ENCODE measurements at places on chromosomes 11 and 22.
A peak's percentile ranks its signal among the peaks of the same experiment; 100 is the strongest.

GRCh38 chr22:32517488-32517887 is 42.9 kb downstream of the FBXO7 start:
- no peak for DNase-seq

DNA sequence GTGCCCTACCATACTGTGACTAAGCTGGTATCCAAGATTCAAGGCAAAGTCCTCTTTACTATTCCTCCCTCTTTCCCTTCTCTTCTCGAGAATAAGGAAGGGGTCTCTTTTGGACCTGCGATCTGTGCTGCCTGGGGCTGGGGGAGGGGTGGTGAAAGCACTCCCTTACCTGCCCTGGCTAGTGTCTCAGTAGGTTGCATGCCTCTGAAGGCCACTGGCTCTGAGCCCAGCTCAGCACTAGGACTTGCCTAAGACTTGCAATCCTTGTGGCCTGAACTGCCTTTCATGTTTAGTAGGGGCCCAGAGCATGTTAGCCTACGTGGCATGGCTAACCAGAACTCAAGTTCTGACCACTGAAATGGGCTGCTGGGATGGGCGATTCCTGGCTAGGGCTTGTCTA is 13.0 kb upstream of the REXO2 start:
- no peak for DNase-seq

DNA sequence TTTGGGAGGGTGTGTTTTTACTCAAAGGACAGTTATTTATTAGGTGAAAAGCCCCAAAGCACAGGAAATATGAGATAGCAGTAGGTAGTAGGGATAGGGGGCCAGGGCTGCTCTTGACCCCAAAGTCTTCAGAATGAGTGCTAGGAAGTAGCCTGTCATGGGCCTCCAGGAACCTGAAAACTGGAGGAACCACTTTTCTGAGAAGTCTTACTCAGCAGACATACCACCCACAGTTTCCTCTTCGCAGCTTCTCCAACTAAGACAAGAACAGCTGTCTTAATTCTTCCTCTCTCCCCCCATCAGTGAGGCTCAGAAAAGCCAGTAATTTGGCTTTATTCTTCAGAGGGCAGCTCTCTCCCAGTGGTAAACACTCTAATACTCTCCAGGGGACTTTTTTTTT is 84.0 kb upstream of the CTSC start:
- no peak for DNase-seq

- no peak for DNase-seq
Measured at GRCh38 chr11:88508759-88509581, 171.4 kb upstream of the CTSC start.

- DNase-seq, result no peak
Measured at GRCh38 chr11:73347067-73347466, 29.1 kb upstream of the RELT start.

DNA sequence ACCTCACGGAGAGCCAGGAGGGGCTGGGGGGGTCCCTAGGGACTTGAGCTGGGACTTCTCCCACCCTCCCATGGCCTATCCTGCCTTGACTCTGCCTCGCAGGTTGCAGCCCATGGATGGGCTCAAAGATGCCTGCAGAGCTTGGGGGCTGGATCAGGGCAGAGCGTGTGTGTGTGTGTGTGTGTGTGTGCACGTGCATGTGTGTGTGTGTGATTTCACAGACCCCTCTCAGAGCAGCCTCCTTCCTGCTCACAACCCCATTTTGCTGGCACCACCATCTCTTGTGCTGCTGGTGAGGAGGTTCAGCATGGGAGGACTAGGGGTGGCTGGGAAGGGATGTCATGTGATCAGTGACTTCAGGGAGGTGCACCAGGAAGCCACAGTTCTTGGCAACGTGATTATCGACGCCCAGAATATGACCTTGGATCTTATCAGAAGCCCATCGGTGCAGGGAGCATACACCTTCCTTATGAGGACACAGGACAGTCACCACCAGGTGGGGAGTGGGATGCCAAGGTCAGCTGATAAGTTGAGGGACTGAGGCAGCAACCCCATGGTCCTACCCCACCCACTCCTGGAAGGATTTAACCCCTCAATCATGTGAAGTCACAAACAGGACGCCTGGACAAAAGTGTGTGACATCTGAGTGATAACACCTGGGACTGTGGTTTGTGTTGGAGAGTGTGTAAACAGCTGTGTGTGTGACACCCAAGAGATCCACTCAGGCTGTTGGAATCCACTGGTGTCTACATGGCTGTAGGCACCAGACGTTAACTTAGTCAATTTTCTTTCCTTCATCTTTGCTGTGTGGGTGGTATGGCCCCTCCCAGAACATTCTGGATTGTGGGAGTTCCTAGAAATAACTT is 1.8 kb upstream of the NAALADL1 start:
- no peak for DNase-seq

- no peak for DNase-seq
Measured at GRCh38 chr22:29149841-29150555, 55.7 kb upstream of the EMID1 start.

- no peak for DNase-seq
Measured at GRCh38 chr22:32842486-32842885, 41.0 kb downstream of the TIMP3 start.

GRCh38 chr22:45540122-45540521 is 37.4 kb downstream of the FBLN1 start:
- DNase-seq, result no peak

- no peak for DNase-seq
Measured at GRCh38 chr11:45098929-45099328, 47.5 kb upstream of the PRDM11 start.

DNA sequence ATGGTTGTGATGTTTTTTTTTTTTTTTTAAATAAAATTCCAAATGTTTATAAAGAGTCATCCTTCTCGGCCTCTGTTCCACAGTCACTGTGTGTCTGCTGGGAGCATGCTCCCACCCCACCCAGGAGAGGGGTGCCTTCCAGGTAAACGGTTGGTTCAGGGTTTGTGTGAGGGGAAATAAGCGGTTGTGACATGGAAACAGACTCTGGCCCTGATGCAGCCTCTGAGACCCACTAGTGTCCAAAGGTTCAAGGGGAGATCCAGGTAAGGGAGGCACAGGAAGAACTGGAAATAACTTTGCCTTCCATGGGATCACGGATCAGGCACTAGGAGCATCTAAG is 6.0 kb upstream of the GAS2L1 start:
- DNase-seq, result no peak

DNA sequence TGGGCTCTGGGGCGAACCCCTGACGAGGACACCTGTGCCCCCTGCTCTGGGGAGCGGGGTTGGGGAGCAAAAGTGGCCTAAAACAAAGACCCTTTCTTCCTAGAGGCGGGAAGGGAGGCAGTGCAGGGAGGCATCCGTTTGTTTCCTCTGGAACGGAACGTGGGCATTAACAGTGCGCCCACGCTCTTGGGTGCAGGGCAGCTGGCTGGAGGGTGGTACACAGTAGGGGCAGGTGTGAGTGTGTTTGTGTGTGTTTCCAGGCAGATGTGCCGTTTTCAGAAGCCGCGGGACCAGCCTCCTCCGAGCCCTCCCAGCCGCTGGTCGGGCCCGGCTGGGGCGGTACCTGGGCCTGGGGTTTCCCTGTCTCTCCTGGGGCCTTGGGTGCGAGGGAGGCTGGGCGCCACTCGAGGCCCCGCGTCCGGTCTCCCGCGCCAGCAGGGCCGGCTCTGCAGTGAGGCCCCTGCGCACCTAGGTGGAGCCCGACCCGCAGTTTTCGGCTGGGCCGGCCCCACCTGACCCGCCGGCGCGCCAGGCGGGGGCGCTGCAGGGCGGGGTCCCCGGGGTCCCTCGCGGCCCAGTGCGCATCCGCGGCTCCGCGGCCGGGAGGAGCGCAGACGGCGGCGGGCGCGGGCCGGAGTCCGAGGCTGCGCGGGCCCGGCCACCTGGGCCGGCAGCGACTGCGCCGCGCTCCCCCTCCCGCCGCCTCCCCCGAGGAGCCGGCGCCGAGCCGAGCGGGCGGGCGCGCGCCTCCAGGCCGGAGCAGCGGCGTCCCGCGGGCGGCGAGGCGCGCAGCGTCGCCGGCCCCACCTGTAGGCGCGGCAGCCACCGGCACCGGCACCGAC is 1252.7 kb downstream of the BRD1 start:
- peak; percentile 55 for DNase-seq

DNA sequence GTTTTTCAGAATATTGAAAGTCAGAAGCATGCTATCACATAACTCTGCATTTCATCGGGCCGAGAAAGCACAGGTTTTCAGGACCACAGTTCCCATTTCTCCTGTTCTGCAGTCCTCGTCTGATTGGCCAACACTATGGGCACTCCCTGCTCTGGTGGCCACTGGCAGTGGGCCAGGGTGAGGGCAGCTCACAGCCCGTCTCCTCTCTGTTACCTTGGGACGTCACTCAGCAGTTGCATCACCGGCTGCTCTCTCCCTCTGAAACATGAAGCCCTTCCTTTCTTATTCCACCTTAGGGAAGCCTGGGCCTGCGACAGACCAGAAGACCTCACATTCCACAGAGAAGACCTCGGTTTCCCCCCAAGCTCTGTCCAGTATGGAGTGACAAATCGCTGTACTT is 11.4 kb upstream of the MICAL3 start:
- DNase-seq, result no peak

DNA sequence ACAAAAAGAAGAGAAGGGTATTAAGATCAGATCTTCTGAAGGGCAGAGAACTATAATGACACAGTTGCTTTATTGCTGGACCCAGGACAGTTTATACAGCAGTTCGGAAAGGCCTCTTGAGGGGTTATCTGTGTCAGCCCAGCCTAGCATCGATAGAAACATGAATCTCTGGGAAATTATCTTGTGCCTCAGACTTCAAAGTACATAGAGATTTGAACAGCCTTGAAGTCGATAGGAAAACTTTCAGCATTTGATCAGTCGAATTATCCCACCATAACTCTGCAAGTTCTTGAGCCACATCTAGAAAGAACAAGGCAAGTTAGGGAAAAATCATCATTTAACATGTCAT is 2.5 kb upstream of the LMO2 start:
- no peak for DNase-seq

DNA sequence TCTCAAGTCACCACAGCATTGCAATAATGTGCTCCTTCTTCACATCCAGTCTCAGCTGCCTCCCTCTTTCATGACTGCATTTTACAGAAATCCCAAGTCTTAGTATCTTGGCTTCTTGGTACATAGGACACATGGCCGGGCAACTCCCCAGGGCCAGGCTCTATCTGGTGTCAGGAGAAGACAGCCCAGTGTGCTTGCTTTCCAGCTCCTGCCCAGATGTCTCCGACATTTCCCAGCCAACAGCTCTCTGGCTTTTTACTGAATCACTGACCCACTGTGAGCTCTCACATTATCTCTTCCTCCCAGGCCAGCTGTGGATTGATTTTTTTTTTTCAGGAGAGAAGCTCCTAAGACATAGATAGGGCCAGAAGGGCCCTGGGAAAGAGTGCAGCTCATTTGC is 346.0 kb upstream of the C11orf87 start:
- no peak for DNase-seq

DNA sequence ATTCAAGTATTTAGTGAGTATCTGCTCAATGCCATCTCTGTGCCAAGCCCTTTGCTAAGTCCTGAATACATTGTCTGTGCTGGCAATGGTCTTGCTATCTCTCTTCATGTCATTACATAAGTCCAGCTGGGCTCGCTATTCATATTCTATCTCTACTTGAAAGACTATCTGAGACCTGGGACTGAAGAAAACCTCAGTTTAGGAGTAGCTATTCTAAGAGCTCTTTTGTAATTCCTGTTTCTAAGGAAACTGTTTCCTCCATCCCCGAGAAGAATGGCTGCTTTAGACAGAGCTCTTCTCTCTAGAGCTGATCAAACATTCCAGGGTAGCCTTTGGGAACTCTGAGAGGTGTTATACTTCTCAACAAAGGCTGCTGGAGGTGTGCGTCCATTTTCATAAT is 33.0 kb downstream of the SLC17A6 start:
- peak; percentile 51 for DNase-seq

GRCh38 chr11:127472505-127472904 is 471.9 kb upstream of the KIRREL3 start:
- DNase-seq, result no peak

DNA sequence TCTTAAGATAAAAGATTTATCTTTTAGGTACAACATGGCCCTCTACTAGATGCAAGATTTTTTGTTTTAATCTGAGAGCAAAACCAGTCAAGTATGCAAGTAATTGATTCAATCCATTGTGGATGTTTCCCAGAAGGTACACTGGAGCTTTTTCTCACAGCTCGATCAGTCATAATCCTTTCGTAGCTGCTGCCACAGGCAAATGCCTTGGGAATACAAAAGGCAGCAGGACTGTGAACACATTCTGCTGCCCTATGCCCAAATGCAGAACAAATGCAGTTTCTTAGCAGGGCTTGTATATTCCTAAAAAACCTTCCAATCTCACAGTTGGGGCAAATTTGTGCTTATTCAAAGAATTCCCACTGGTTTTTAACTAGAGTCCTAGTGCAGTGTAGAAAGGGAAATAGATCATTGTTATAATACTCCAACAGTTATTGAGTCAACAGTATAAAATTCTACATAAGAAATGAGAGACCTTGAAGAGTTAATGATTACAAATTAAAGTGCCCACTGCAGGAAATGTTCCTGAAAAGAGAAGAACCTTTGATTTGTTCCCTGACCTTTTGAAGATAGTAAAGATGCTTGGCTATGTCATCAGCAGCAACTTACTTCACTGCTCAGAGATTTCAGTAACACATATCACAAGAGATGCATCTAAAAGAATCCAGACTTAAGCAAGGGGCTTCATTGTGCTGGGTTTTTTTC is 14.1 kb downstream of the LPXN start:
- DNase-seq, result no peak

DNA sequence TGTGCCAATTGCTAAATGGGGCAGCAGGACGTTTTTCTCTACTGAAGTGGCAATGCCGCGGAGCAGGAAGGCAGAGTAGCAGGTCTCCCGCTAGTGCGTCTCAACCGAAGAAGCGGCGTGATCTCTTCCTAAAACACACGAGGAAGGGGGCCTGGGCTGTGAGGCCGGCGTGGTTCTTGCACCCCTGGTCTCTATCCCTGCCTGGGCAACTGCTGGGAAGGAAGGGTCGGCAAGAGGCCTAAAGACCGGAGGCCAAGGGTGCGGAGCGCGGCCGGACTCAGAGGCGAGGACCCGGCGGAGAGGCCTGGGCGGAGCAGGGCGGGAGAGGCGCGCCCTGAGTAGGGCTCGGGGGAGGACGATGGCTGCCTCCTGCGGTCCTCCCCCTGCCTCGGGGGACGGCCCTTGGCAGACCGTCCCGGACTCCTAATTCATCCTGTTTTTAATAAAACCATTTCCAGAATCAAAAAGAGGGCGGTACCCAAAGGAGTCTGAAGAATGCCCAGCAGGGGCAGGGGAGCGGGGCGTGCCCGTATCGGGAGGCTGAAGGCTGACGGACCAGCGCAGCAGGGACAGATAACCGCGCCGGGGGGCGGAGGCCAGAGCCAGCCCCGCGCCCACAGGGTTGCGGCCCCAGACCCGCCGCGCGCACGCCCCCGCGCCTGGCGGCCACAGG is 572 bp upstream of the APLP2 start:
- DNase-seq, result no peak

DNA sequence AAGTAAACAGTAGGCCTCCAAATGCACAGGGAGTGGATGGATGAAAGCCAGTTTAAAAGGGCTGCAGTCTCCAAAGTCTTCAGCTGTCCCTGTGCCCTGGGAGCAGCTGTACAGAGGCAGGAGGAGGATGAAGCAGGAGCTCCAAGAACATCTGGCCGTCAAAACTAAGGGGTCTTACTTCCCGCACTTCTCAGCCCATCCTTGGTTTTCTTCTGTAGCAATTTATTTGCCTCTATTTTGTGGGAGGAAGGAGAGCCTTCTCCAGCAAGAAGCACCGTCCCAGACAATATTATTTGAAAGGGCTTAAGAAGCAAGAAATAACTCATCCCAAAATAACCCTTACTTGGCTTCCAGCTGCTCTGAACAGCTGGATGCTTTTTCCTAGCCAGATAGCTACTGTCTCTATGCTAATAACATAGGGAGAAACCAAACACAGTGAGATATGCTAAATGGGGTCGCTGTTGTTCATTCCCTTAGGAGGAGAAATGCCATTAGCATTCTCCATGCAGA is 133.2 kb downstream of the SPATA19 start:
- DNase-seq, result peak; percentile 16

- DNase-seq, result no peak
Measured at GRCh38 chr11:77127235-77127911, 673 bp upstream of the MYO7A start.
